ENCODE measurements at places on chromosomes 4 and X. TPM values are rescaled to one million over a fixed set of nuclear protein-coding genes. Genes with fewer than 3 reads are reported as not detected.

The WDR17 gene
- total RNA-seq: 42.8 TPM

The SERPINA7 gene
- total RNA-seq: not detected

The RPL9 gene
- 1,886 TPM for total RNA-seq

The GAGE12H gene
- total RNA-seq: not detected

The ABCB7 gene
- total RNA-seq: 24.6 TPM

The BCORL1 gene
- 6.4 TPM for total RNA-seq

The PDZD4 gene
- total RNA-seq: 141 TPM

The DCUN1D4 gene
- total RNA-seq: 75.2 TPM

The WWC2 gene
- total RNA-seq: 12.5 TPM

The BMPR1B gene
- total RNA-seq: 5.9 TPM

The UGT2B11 gene
- total RNA-seq: under 0.01 TPM

The FRG2 gene
- not detected for total RNA-seq

The CCDC158 gene
- total RNA-seq: 3.9 TPM

The CT47B1 gene
- total RNA-seq: not detected

The XAGE1B gene
- not detected for total RNA-seq
